Pancreas (tissue), 10 donors: ENCODE measurements at places on chromosomes 7 and 10.

- H3K36me3 ChIP-seq: peaks cover 21% of the 10 kb centered on the region
- no peaks in the 10 kb centered on the region for H3K27me3 ChIP-seq
- peak overlapping the region; percentile 78 for H3K27ac ChIP-seq
- no peak for DNase-seq
- no peak overlapping the region for H3K4me3 ChIP-seq
Measured at GRCh38 chr7:130286881-130287280, 6.1 kb upstream of the CPA4 start.

DNA sequence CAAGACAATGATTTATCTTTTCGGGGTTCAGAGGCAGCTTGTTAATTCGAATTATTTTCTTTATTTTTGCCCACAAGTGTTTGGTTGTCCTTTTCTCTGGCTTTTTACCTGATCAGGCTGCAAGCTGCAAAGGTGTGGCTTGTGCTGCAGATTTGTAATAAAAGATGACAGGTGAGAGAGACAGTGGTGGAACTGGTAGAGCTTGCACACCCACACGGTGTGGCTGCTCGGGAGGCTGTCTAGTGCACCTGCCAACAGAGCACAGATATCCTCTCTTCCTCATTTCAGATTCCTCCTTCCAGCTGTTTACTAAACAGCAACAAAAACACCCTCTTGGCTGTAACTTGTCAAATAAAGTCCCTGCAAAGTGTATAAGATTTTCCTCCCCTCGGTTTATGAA is 9.2 kb downstream of the GJD4 start:
- H3K27ac ChIP-seq: no peak overlapping the region
- no peak overlapping the region for H3K4me3 ChIP-seq
- no peaks in the 10 kb centered on the region for H3K36me3 ChIP-seq
- H3K27me3 ChIP-seq: no peaks in the 10 kb centered on the region
- no peaks in the 10 kb centered on the region for H3K4me1 ChIP-seq

DNA sequence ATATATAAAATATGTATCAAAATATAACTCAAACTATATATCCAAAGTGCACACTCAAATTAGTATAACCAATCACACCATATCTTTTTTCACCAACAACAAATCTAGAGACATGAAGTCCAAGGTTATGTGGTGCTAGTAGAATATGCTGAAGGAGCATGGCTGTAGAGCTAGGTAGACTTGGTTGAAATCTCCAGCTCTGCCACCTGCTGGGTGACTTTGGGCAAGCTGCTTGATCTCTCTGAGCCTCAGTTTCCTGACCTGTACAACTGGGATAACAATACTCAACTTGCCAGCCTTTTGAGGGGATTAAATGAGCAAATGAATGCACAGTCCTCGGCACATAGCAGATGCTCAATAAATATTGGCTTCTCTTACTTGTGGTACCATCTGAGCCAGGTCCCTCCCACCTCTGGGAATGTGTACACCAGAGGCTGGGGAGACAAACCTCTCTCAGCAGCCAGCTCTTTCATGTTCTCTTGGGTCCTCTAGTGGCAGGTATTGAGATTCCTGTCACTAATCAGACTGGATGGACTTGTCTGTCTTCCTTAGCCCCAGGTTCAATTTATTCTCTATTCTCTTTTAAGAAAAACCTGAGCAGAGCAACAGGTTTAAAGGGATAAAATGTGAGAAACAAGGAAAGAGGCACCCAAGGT is 94.3 kb upstream of the PDE1C start:
- no peak for DNase-seq
- H3K27me3 ChIP-seq: no peaks in the 10 kb centered on the region
- no peak overlapping the region for H3K27ac ChIP-seq

DNA sequence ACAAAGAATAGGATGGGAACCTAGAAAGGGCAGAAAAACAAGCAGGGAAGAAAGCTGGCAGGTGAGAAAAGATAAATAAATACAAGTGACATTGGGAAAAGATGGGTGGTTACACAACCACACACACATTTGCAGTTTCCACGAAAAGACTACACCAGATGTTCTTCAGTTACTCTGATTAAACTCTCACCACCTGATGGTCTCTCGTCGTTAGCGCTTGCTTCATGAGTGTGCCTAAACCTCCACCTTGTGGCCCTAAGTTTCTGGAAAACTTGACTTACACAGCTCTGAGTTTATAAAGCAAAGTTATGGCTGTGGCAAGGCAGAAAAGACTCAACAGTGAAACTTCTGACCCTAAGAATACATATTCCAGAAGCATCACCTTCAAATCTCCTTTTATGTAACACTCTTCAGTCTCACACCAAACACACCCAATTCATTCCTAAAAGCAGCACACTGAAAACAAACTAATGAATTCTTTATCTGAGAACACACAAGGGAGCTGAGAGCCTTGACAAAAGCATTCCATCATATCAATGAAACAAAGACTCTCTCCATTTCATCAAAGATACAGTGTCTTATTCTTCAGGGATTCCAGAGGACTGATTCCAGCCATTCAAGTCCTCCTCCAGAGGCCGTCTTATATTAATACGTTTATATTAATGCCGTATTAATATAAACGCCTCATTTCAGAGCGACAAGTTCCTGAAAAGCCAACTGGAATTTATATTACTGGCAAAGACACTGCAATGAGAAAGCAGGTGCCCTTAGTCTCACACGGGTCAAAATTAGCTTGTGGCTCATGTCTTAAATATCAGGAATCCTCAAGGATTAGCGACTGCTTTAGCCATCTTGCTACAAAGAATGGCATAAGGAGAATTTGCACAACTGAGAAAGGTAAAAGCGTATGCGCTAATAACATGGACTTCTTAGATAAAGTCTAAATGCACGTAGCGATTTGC is 77.6 kb downstream of the RNF216 start:
- DNase-seq: no peak
- H3K27ac ChIP-seq: no peak overlapping the region
- peaks cover 8% of the 10 kb centered on the region for H3K36me3 ChIP-seq
- H3K4me3 ChIP-seq: no peak overlapping the region
- H3K4me1 ChIP-seq: peaks cover 6% of the 10 kb centered on the region

GRCh38 chr7:121714559-121715303 is 158.2 kb upstream of the PTPRZ1 start:
- H3K4me3 ChIP-seq: no peak overlapping the region
- DNase-seq: peak; percentile 61
- no peaks in the 10 kb centered on the region for H3K36me3 ChIP-seq
- H3K27ac ChIP-seq: peak overlapping the region; percentile 76
- peaks cover 27% of the 10 kb centered on the region for H3K4me1 ChIP-seq
- no peaks in the 10 kb centered on the region for H3K27me3 ChIP-seq

- DNase-seq: no peak
- peaks cover 3% of the 10 kb centered on the region for H3K36me3 ChIP-seq
- no peak overlapping the region for H3K4me3 ChIP-seq
- peaks cover 5% of the 10 kb centered on the region for H3K4me1 ChIP-seq
- no peaks in the 10 kb centered on the region for H3K27me3 ChIP-seq
Measured at GRCh38 chr7:5406957-5407945, 16.4 kb downstream of the TNRC18 start.

DNA sequence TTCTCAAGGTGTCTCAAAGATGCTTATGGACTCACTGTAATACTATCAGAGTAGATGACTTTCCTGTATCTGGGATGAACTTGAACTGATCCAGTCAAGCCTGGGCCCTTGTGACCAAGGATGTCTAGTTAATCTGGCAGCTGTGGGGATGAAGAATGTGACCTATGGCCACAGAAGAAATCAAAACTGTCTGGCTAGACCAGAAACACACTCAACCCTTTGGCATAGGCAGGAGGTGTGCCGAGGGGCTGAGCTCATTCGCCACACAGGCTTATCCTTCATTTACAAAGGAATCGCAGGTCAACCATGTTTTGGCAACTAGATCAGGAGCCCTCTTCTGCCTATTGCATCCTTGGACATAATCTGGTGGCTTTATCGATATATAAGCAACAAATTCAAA is 110.6 kb downstream of the ATXN7L1 start:
- no peaks in the 10 kb centered on the region for H3K4me1 ChIP-seq
- no peak for DNase-seq
- no peak overlapping the region for H3K27ac ChIP-seq
- H3K36me3 ChIP-seq: no peaks in the 10 kb centered on the region
- no peak overlapping the region for H3K4me3 ChIP-seq
- H3K27me3 ChIP-seq: no peaks in the 10 kb centered on the region

DNA sequence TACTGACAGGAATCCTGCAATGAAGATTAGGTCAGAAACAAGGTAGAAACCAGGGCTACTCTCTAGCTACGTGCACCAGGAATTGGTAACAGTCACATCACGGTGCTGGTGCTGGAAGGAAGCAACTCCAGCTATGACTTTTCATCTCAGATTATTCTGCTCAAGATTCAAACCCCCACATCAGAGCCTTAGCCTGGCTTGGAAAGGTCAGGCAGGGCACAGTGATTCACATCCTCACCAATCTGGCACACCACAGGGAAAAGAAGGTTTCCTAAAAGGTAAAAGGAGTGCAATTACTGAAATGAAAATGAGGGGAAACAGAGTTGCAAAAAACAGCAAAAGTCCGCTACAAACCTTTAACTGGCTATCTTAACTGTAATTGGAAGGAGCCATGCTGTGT is 240.2 kb upstream of the NPSR1 start:
- no peak overlapping the region for H3K27ac ChIP-seq
- no peaks in the 10 kb centered on the region for H3K27me3 ChIP-seq
- H3K4me1 ChIP-seq: no peaks in the 10 kb centered on the region
- H3K36me3 ChIP-seq: no peaks in the 10 kb centered on the region
- no peak for DNase-seq
- no peak overlapping the region for H3K4me3 ChIP-seq
